ENCODE measurements at places on chromosomes 5 and 9.

DNA sequence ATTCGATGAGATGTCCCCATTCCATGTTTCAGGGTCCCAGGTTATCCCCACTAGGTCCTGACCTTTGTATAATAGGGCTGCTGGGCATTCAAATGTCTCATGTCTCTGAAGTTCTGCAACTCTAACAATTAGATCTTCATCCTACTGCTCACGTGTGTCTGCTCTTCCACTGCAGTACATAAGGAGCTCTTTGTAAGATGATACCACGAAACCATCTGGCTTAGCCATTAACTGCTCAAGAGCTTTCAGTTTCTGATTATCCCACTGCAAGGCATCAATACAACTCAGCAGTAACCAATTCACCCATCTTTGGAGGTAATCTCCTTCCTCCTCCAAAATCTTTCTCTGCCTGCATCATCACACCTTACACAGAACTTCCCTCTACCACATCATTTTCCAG, 49.9 kb upstream of the PPP2CA start:
- no peak for DNase-seq

- no peak for DNase-seq
Measured at GRCh38 chr5:138647261-138647788, 72.1 kb upstream of the HSPA9 start.

DNA sequence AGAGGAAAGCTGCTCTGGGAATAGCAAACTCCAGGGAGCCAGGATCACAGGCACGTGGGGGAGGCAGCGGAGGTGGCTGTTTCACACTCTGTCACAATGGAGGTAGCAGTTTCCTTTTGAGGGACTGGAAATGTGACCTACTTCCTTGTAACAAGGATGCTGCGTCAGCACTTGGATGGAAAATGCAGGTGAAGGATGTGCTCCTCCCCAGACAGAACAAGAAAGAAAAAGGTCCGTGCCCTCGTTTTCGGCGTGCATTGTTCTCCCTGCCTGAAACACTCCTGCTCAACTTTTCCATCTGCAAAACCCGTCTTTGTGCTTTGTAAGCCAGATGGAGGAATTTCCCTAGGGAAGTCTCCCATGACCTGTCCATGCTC, 55.1 kb upstream of the SH3PXD2B start:
- DNase-seq = no peak

- DNase-seq = peak; percentile 10
Measured at GRCh38 chr9:85392260-85392659, 349.5 kb downstream of the AGTPBP1 start.

GRCh38 chr5:80608731-80609130, 38.7 kb upstream of the ANKRD34B start:
- DNase-seq = no peak
